HT1080 (cell line): ENCODE measurements at places on chromosomes 2 and 18.

- peak; percentile 47 for DNase-seq
Measured at GRCh38 chr2:170123593-170123992, 54.4 kb upstream of the MYO3B start.

- DNase-seq = peak; percentile 91
Measured at GRCh38 chr2:106956879-106957278, 70.9 kb upstream of the ST6GAL2 start.

GRCh38 chr2:181499231-181499630 is 42.0 kb downstream of the ITGA4 start:
- DNase-seq = no peak

- DNase-seq = peak; percentile 82
Measured at GRCh38 chr2:144516981-144517865, 2.7 kb downstream of the ZEB2 start.

DNA sequence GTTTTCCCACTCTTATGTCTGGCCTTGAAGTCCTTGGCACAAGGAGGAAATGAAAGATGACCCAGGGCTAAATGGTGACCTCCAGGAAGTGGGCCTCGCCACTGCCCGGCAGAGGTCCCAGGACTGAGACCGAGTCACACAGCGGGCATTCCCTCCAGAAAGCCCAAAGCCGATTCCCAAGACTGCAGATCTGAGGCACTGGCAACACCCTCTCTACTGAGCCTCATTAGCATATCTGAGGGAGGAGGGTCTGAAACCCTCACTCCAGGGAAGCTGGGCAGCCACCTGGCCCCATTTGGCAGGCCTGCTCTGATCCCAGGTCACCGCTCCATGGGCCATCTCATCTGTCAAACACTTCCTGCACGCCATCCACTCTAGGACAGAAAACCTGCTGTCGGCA is 29.1 kb downstream of the FAM178B start:
- DNase-seq = no peak

- DNase-seq = peak; percentile 21
Measured at GRCh38 chr2:197516393-197516761, 511 bp downstream of the MOB4 start.

- DNase-seq = no peak
Measured at GRCh38 chr2:215870088-215870490, 143.3 kb downstream of the MREG start.

- DNase-seq = peak; percentile 37
Measured at GRCh38 chr2:154338352-154338967, 360.0 kb upstream of the KCNJ3 start.

- no peak for DNase-seq
Measured at GRCh38 chr2:12964904-12965539, 248.3 kb downstream of the TRIB2 start.

GRCh38 chr2:112682101-112682500 is 36.4 kb downstream of the SLC20A1 start:
- DNase-seq = no peak

GRCh38 chr2:208491641-208492040 is 85.0 kb downstream of the PTH2R start:
- DNase-seq = no peak

GRCh38 chr2:23419171-23420090 is 34.5 kb downstream of the KLHL29 start:
- DNase-seq = no peak

GRCh38 chr2:56348392-56349210 is 164.8 kb downstream of the CCDC85A start:
- no peak for DNase-seq

DNA sequence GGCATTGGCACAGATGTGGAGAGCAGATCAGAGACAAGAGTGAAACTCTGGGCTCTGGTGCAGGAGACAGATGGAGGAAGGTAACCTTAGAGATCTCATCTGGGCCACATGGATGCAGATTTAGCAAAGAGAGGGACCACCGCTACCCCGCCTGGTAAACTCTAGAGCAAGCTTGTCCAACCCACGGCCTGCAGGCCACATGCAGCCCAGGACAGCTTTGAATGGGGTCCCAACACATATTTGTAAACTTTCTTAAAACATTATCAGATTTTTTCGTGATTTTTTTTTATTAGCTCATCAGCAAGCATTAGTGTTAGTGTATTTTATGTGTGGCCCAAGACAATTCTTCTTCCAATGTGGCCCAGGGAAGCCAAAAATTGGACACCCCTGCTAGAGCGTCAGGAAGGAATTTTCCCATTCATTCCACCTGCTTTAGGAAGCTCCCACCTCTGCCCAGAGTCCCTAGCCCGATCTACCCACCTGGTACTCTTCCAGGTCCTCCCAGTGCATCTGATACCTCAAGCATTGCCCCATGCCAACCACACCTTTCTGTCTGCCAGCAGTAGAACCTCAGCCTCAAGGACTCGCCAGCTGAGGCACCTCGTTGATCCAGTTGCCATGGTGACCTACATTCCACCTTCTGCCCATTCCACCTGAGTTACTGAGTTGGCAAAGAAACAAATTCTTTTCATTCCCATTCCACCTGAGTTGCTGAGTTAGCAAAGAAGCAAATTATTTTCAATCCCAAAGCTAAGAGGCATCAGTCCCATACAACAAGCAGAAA is at the start of gene CIB4:
Gene CIB4, minus strand, starts transcription at position 586 of the 784 bp plus-strand sequence. Its CDS starts 52 bp downstream, at position 534.
- DNase-seq = no peak

DNA sequence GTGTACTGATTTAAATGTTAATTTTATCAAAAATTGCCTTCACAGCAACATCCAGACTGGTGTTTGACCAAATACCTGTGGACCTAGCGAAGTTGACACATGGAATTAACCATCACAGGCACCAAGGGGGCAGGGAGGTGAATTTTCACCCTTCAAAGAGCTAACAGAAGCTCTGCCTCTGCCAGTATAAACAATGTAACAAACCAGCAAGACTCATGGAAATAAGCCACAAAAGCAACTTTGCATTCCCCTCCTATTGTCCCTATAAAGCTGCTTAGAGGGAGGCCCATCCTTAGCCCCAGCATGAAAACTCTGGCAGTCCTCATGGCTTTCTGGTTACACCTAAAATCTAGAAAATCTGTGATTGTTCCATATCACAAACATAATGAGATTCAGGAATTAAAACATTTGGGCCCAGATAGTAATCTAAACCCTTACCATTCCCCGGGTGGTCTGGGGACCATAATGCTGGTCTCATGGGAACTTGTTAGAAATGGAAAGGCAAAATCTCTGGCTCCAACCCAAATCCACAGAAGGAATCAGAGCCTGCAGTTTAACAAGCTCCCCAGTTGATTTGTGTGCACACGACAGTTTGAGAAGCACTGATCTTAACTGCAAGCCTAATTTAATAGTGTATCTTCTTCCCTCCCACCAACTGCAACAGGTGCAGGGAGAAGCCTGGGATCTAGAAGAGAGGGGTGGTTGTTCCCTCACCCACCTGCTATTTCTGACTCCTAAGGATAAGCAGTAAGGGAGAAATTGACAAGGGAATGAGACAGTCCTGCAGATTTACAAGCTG is 23.1 kb downstream of the SERPINB11 start:
- DNase-seq = no peak

DNA sequence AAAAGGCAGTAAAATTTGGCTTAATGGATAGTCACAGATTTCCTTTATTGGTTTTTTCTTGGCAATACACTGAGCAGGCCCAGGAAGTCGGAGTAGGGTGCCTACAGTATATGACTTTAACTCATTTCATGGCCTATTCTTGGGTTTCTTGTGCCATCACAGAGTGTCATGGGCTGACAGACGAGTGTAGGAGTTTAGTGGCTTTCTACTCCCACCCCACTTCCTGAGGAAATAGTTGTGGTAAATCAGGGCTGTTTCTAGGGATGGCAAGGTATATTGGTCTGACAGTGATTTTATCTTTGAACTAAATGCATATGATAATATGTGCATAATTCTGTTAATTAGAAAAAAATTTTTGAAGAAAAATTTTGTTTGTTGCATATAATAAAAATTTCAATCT is 100.1 kb downstream of the PLCL1 start:
- DNase-seq = peak; percentile 42

GRCh38 chr18:50089702-50090101 is 105.2 kb downstream of the MYO5B start:
- DNase-seq = no peak

DNA sequence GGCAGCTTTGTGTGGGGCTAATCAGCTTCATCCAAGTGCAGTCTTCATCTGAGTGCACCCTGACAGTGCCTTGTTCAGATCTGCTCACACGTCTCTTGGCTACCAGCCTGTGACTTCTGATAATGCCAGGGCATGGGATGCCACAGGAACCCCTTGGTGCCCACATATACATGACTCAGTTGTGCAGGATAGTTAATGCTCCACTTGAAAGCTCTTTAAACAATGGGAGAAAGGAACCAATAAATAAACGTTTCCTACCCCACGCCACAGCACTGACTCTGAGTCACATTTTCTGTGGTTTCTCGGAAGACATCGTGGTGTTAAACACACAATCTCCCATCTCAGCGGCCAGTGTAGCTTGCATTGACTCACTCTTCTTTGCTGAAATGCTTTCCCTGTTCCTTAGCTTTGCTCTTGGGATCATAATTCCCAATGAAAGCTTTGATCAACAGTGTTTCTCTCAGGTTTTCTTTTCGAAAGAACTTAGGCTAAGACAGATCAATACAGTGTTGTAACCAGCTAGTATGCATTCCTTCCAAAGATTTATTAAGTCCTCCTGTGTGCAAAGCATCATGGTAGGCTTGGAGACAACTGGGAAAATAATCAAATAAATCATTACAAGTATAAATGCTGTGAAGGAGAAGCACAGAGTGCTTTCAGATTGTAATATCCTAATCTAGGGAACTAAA is 142.0 kb downstream of the COPS8 start:
- peak; percentile 99 for DNase-seq

GRCh38 chr2:159067971-159068370 is 99.5 kb downstream of the TANC1 start:
- no peak for DNase-seq

DNA sequence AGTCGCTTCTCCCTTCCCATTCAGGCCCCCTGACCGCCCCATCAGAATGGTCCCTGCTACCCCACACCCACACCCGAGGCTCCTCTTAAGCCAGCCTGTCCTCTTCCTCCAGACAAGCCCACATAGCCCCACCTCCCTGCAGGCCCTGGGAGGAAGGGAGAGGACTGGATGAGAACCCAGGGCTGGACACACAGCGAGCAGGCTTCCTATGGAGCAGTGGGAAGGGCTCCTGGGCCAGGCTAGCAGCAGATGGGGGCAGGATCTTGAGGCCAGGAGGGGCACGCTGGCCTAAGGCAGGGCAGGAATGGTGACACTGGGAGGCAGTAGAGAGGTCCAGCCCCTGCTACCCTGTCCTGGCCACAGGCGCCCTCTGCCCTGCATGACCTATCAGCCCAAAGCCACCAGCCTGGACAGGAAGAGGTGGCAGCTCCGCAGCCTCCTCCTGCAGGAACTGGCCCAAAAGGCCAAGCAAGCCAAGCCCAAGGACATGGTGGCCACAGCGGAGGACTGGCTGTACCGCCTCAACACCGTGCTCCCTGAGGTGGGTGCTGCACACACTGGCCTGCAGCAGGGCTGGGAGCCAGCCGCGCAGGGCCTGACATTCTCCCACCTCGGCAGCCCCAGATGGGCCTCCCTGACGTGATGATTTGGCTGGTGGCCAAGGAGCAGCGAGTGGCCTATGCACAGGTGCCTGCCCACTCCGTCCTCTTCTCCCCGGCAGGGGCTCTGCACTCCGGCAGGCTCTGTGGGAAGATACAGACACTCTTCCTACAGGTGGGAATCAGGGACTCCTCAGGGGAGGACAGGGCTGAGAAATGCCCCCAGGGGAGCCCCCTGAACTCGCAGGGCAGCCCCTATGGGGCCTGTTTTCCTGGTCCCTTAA is 43.3 kb downstream of the FER1L5 start:
- DNase-seq = no peak

GRCh38 chr2:240705204-240705791 is 13.6 kb downstream of the AQP12A start:
- DNase-seq = no peak

- DNase-seq = no peak
Measured at GRCh38 chr2:99338029-99338585, 918 bp downstream of the EIF5B start.

- no peak for DNase-seq
Measured at GRCh38 chr18:63298400-63299365, 20.9 kb downstream of the BCL2 start.

GRCh38 chr18:76592981-76593381 is 97.9 kb upstream of the ZNF516 start:
- no peak for DNase-seq

GRCh38 chr2:149132901-149133300 is 94.4 kb downstream of the LYPD6B start:
- no peak for DNase-seq

DNA sequence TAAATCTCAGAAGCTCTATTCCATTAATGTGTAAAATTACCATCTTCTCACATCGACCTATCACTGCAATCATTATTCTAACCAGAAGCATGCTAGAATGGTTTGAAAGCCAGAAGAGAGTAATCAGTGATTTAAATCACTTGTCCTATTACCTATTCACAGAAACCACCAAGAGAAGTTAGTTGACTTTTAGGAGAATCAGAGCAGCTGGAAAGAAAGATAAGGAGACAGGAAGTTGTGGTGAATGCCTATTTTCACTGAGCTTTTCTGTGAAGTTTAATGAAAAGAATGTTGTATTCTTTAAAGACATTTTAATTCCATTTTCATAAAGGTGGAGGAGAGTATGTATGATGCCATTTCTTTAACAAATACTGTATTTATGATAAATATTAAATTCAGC is 352.6 kb upstream of the CRIM1 start:
- DNase-seq = no peak

DNA sequence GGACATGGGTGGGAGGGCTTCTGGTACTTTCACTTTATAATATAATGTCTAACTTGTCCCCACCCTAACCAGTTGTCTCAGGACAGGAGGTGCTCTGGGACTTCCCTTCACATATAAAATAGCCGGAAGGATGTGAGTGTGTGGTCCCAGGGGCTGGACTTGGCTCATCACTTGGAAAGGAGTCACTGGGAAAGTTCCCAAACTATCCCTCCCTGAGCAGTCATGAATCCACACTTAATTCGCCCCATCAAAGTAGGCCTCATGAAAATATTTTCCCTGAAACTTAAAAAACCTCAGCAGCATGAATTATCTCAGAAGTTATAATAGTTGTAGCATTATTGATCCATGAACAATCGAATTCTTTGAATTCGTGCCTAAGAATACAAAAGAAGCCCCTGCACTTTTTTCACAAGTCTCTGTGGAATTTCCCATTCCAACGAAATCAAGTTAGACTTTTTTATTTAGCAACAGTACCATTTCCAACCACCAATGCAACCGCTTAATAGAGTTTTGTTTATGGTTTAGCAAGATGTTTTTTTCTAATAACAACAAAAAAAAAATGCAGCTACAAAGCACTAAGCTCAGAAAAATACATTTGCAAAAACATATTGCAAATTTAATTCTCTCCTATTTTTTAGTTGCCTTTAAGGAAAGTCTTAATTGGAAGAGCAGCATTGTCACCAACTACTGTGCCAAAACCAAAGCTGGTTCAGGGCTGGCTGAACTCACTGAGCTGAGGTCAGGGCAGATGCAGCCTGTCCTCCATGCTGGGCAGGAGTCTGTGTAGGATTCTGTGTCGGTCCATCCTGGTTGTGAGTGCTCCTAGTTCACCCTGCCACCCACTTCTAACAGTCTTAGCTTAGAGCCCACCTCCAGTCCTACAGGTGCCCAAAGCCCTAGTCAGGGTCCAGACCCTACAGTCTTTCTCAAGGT is 68.8 kb upstream of the SPTBN1 start:
- peak; percentile 48 for DNase-seq
